ENCODE measurements at places on chromosomes 7 and 10.
A peak's percentile ranks its signal among the peaks of the same experiment; 100 is the strongest.

DNA sequence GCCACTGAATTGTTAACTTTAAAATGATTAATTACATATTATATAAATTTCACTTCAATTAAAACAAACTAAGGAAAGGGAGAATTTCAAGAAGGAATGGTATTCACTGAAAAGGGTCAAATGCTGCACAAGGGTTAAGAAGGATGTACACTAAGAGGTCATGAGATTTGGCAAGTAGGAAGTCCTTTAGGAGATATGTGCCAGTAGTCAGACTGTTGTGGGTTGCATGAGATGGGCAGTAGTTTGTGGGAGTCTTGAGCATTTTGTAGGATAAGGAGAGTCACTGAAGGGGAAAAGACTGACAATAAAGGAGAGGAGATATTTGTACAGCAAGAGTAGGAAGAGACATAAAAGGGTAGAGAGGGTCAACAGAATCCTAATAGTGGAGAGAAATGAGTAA, 12.4 kb upstream of the PTPN12 start:
- DNase-seq, result no peak

DNA sequence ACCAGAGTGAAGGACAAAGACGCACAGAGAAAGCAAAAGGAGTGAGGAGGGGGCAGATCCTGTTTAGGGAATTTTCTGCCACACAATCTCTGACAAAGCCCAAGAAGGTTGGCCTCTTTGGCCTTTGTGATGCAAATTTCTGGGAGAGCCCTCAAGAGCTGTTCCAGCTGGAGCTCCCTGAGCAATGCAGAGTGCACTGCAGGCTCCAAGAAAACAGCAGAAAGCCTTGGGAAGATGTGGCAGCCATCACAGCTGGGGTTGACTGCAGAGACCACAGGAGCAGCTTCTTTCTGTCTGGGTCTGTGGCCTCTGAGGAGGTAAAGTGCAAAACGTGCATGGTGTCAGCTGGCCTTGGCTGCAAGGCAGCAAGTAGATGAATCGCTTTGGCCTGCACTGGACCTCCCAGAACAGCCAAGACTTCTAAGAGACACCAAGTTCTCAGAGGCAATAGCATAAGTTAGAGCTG, 200.2 kb downstream of the ELMO1 start:
- DNase-seq, result no peak

DNA sequence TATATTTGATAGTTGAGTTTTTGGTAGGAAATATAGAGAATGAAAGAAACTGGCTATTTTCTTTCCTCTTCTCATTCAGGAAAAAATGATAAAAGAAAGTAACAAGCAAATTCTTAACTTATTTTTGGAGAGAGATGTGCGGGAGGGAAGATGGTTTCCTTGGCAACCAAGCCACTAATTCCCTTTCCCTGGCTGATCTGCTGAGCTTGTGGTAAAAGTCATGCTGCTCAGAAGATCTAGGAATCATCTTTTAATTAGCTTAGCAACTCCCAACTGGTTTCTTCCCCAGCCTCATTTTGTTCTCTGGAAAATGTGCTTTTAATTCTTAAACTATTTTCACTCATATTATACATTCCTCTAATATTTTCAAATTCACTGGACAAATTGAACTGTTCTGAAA, 11.8 kb downstream of the UROS start:
- DNase-seq, result peak; percentile 16

- peak; percentile 20 for DNase-seq
These were observed 159.1 kb downstream of the GFRA1 start for GRCh38 chr10:116113721-116114501.

GRCh38 chr10:69515699-69516259, 57.4 kb downstream of the NEUROG3 start:
- peak; percentile 23 for DNase-seq

- no peak for DNase-seq
These were observed 27.3 kb downstream of the KNDC1 start for GRCh38 chr10:133187091-133187905.

GRCh38 chr10:132175907-132176581, 10.7 kb upstream of the DPYSL4 start:
- DNase-seq, result no peak

DNA sequence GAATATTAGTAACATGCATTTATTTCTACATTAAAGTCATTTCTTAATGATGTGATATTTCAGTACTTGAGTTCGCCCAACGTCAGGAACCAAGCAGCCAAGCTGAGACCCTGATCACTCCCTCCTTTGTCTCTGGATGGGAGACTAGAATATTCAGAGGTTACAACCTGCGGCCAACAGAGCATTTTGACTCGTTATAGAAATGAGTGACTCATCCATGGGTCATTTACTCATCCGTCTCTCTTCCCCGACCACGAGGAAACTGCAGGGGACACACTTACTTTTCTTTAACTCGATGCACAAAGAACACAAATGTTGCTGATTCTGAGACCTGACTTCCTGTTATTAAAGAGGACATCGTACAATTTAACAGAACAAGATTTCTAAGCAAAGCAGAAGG, 343.3 kb downstream of the FRMD4A start:
- no peak for DNase-seq

GRCh38 chr10:11687357-11687771, 54.8 kb upstream of the ECHDC3 start:
- DNase-seq, result no peak

DNA sequence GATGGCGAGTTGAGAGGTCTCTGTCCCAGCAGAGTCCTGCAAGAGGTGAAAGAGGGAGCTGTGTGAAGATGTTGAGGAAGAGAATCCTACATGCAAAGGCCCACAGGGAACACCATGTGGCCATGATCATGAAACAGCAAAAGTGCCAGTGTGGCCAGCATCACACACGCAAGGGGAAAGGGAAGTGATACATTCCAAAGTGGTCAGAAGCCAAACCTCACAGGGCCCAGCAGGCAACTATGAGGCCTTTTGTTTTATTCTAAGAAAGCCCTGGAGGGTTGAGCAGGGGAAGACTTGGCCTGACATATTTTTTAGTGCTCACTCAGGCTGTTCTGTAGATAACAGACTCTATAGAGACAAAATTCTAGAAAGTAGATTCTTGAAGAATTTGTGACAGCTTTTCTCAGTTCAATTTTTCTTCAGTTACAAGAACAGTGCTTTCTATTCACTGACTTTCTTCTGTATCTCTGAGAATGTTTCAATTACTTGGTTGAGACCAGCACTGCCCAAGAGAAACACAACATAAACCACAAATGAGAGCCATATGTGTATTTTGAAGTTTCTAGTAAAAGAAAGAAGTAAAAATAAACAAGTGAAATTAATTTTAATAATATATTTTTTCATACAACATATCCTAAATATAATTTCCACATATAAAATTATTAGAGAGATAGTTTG, 82.3 kb downstream of the HTR7 start:
- DNase-seq, result no peak

DNA sequence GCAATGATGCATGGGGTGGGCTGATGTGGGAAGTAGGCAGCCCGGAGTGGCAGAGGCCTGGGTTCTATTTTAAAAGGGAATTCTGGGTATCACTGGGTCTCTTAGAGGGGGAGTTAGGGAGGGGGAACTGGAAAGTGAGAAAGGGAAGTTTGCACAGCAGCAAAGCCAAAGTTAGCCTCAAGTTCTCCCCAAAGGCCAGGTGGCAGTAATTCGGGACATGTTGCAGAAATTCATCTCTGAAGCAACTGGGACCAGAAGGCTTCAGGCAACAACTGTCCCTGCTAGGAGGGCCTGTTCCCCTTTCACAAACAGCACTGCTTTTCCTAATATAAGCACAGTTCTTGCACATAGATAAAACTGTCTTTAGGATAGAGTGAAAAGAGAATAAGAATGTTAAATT, 67.4 kb downstream of the NOD1 start:
- DNase-seq, result no peak

DNA sequence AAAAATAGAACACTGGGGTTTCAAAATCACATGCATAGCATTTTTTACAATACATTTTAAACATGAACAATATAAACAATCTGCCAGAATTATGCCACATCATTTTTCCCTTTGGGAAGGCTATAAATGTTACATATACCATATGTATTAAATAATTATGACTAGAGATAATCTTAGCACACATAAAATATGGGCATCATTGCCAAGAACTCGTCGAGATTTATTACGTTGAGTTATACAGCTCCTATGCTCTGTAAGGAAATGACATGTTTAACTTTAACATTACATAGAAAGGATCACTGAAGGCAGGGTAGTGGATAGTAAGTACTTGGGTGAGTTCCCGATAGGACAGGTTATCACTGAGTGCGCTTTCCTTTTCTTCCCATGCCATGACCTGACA, 267.8 kb downstream of the PARD3 start:
- DNase-seq, result no peak

DNA sequence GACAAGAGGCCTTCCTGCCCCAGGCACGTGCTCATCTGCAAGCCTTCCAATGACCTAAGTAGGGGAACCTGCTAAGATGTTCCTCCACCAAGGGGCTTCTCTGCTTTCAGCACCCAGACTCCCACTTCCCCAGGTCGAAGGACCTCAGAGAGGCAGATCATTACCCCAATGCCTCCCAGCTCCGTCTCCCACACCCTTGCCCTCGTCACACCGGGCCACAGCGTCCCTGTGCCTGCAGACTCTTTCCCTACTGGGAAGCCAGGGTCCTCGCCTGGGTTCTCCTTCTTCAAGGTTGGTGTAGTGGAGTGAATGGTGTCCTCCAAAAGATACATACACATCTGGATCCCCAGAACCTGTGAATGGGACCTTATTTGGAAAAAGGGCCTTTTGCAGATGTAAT, 151.9 kb downstream of the UBE2H start:
- DNase-seq, result no peak

DNA sequence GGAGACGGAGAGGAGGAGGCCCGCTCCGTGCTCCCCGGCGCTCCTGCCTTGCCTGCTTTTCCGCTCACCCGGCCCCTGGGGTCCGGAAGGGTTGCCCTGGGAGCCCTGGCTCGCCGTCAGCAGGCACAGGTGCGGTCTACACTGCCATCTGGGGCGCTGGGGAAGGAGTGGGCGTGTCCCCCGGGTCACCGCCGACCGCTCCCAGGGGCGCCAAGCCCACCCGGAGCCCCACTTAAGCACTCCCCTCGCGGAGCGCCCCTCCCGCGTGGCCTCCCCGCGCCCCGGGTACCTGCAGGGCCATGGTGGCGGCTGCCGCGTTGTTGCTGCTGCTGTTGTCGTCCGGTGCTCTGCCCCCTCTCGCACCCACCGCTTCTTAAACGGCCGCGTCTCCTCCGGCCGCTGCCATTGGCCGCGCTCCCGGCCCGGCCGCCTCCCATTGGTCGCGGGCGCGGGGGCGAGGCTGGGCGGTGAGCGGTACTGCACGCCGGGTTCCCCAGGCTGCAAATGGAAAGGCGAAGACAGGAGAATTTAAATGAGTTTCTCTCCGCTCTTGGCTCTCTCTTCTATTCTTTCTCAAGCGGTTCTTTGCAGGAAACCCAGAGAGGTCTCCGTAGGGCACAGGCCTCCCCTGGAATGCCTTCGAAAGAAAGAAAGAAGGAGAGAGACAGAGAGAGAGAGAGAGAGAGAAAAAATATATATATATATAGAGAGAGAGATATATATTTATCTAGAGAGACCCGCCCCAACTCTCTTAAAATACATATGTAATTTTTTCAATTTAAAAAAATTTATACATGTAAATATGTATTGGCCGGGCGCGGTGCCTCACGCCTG, at the start of gene ACBD7:
Gene ACBD7 (minus strand): TSS at position 349 of the 834 bp plus-strand sequence. CDS start 48 bp downstream, at position 301.
- DNase-seq, result no peak

GRCh38 chr10:121633056-121633455, 34.8 kb upstream of the FGFR2 start:
- no peak for DNase-seq

DNA sequence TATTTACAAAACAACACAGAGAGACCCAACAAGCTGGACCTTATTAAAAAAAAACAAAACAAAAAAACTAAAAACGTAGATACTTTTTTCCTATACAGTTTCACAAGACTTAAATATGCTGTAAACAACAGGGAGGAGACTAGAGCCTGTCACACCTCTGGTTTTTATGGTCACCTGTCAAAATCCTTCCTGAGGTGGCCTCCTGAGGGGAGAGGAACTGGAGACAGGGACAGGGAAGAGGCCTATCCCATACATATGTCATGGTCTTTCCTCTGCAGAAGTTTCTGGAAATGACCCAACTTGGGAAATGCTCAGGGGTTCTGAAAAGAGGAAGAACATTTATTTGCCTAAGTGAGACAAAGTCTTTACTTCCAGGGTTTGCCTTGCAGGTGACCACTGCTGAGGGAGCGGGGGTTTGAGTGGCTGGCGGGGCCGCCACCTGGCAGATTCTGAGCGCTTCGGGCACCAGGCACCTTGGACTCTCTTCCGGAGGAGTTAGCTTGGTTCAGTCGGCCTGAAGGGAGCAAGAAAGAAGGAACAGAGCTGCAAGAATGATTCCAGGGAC, 18.3 kb downstream of the CPA1 start:
- no peak for DNase-seq

DNA sequence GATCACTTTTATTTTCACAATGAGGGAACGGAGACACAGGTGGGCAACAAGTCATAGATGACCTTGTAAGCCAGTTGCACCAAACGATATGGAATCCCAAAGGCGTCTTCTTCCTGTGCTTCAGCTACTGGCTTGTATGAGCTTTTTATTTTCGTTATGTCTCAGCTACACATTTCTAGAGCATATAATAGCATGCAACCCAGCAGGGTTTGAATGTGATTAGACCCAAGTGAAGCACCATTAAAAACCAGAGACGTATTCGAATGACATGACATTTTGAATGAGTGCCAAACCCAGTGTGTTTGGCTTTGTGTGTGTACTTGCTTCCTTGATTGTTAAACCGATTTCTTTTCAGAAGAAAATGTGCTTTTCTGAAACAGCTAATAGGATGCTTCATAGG, 963.2 kb upstream of the CELF2 start:
- DNase-seq, result no peak

DNA sequence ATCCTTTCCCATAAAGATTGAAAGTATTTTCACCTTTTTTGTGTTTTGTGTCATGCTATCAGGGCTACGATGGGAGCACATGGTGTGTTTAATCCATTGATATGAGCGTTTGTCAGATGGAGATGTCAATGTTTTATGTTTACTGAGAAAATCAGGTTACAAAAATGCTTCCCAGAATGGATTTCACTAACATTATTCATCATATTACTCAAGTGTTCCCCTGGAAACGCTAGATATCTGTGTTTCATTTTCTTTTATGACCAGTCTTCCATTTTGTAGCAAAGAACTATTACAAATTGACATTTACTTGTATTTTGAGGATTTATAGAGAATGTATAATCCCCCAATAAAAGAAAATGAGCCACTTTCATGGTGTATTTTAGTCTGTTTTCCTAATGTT, 293.5 kb upstream of the AKR1E2 start:
- DNase-seq, result peak; percentile 78

DNA sequence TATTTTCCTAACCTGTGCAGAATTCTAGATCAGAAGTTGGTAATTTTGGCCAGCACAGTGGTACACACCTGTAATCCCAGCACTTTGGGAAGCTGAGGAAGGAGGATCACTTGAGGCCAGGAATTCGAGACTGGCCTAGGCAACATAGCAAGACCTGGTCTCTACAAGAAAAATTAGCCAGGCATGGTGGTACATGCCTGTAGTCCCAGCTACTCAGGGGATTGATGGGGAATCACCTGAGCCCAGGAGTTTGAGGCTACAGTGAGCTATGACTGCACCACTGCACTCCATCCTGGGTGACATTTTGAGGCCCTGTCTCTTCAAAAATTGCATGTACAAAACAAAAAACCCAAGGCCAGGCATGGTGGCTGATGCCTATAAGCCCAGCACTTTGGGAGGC, 8.6 kb downstream of the PGAM1 start:
- DNase-seq, result no peak

All from AG09309 (cell line).